Activated T-cell treated with anti-CD3 and anti-CD28 coated beads for 1 hour (primary cell): ENCODE measurements at places on chromosomes 7 and 10.

GRCh38 chr7:94907811-94908322 lies 473 bp downstream of the PPP1R9A start:
- DNase-seq = no peak

DNA sequence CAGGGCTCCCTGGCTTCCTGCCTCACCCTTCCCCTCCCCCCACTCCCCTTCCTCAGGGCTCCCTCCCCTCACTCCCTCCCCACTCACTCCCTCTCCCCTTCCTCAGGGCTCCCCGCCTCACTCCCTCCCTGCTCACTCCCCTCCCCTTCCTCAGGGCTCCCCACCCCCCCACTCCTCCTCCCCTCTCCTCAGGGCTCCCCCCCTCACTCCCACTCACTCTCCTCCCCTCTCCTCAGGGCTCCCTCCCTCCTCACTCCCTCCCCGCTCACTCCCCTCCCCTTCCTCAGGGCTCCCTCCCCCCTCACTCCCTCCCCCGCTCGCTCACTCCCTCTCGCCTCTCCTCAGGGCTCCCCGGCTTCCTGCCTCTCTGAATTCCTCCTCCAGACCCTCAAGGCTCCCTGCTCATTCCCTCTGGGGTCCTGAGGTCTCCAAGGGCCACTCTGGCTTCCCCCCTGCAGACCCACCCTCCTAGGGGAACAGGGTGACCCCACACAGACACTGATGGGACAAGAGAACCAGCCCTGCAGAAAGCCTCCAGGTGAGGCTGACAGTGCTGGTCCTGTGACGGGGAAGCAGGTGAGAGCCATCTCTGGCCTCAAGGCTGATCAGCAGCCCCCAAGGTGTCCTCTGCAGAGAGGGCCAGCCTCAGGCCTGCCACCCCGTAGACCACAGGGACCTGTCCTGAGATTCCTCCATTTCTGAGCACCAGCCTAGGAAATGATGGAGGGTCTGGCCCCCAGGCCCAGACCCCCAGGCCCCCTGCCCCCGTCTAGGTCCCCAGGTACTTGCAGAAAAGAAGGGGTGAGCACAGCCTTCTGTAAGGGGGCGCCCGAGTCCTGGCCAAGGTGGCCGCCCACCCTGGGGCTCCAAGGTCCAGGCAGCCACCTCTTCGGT lies 47.2 kb downstream of the PWWP2B start:
- no peak for DNase-seq

- no peak for DNase-seq
Observed at GRCh38 chr10:128657548-128657947, 531.3 kb upstream of the MKI67 start.

- no peak for DNase-seq
Observed at GRCh38 chr7:51349820-51350545, 33.4 kb upstream of the COBL start.

DNA sequence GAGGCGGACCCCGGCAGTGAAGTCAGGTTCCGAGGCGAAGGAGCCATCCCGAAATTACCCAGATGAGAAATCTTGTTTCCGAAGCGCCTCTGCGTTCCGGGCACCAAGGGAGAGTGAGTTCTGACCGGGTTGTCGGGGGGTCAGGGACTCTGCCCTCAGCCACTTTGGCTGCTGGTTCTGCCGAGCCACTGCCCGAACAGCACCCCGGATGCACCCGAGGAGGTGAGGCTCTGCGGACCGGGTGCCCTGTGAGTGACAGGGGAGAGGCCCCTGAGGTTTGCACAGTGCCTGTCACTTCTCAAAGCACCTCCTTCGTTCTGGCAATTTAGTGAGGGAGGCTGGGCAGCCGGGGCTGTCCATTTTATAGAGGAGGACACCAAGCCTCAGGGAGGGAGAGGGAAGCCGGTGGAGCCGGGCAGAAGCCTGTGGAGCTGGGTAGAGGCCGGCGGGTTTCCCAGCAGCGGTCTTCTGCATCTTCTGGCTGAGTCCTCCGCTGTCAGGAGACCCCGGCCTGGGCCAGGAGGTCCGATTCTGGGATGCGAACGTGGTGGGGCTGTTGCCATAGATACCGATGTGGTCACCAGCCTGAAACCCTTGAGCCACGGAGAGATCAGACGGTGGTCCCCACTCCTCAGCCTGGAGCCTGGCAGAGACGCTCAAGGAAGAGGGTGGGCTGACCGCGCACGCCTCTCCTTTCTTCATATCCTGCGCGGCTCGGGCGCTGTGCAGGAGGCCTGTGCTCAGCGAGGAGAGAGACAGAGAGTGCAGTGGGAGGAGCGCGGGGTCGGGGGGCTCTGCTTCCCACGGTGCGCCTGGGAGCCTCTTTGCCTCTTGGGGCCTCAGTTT lies 18.9 kb upstream of the SHH start:
- no peak for DNase-seq

GRCh38 chr7:28488061-28488791 lies 75.9 kb downstream of the CREB5 start:
- DNase-seq = no peak
